ENCODE measurements at places on chromosomes 4 and X. TPM values are rescaled to one million over a fixed set of nuclear protein-coding genes. Genes with fewer than 3 reads are reported as not detected.

ODAPH gene
- total RNA-seq, result not detected

NCAPG gene
- 108 TPM for total RNA-seq

P2RY4 gene
- 0.07 TPM for total RNA-seq

ABCE1 gene
- 226 TPM for total RNA-seq

LNX1 gene
- 0.62 TPM for total RNA-seq

ATP10D gene
- 9.8 TPM for total RNA-seq

TMEM271 gene
- total RNA-seq, result not detected

RGN gene
- 74.4 TPM for total RNA-seq

ERCC6L gene
- total RNA-seq, result 15.6 TPM

ZXDB gene
- total RNA-seq, result 6.8 TPM

CENPVL3 gene
- not detected for total RNA-seq

SSX2 gene
- total RNA-seq, result not detected

CLDN34 gene
- 0.21 TPM for total RNA-seq

PDGFC gene
- total RNA-seq, result 6.8 TPM

MAGEC3 gene
- not detected for total RNA-seq

CACNA1F gene
- total RNA-seq, result not detected

BMP3 gene
- total RNA-seq, result not detected

TMPRSS11A gene
- total RNA-seq, result not detected

TSPAN7 gene
- 21.4 TPM for total RNA-seq

CHIC1 gene
- total RNA-seq, result 0.04 TPM

CTAG1A gene
- not detected for total RNA-seq

ATOH1 gene
- not detected for total RNA-seq

SMARCA5 gene
- total RNA-seq, result 37.5 TPM

LUZP4 gene
- not detected for total RNA-seq

KLB gene
- total RNA-seq, result 41.9 TPM

TCEAL5 gene
- not detected for total RNA-seq

SORBS2 gene
- total RNA-seq, result 25.0 TPM

RNF212 gene
- total RNA-seq, result not detected

SEPTIN6 gene
- 34.1 TPM for total RNA-seq

RAB41 gene
- not detected for total RNA-seq

TRPC5OS gene
- not detected for total RNA-seq

MSANTD1 gene
- total RNA-seq, result 0.22 TPM

XIAP gene
- total RNA-seq, result 53.0 TPM

ENAM gene
- total RNA-seq, result not detected

DGAT2L6 gene
- not detected for total RNA-seq

SPANXB1 gene
- not detected for total RNA-seq

SMARCAD1 gene
- total RNA-seq, result 35.9 TPM

DKK2 gene
- not detected for total RNA-seq

Measured in HepG2 (cell line).